ENCODE measurements at places on chromosomes 3 and 15. TPM values are rescaled to one million over a fixed set of nuclear protein-coding genes. Genes with fewer than 3 reads are reported as not detected.

- no peak overlapping the region for H3K4me3 ChIP-seq
- peaks cover 8% of the 10 kb centered on the region for H3K4me1 ChIP-seq
- no peak for DNase-seq
These were observed 227.2 kb upstream of the TBL1XR1 start for GRCh38 chr3:177424521-177424920.

DNA sequence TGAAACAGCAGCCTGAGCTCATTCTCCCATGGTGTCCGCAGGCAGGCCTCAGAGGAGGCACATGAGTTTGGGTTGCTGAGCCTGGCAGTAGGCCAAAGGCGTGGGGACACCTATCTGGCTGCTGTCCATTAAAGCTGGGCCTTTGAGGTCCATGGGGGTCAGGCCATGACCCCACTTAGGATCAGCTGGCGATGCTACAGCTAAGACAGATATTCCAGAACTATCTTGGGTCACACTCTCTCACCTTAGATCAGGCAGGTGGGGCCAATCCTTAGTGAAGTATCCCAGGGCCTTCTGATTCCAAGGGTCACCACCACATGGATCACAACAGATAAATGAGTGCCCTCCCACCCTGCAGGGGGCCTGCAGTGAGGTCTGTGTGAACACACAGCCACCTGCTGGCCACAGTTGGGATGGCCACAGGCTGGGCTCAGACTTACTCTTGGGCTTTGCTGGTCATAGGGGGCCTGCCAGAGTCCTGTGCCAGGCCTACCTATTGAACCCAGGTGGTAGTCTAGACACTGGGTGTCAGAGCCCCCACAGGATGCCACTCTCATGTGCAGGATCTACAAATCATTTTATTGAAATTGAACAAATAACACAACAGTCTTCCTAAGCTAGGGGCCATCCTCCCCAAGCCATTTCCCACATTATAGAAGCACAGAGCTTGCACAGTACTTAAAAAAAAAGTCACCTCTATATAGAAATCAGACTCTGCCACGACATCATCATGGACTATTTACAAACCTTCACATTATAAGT, 2.0 kb upstream of the HYAL2 start:
- no peaks in the 10 kb centered on the region for H3K27me3 ChIP-seq
- peaks cover 12% of the 10 kb centered on the region for H3K36me3 ChIP-seq
- peak; percentile 96 for DNase-seq
- no peak overlapping the region for H3K27ac ChIP-seq

- no peaks in the 10 kb centered on the region for H3K4me1 ChIP-seq
- no peak overlapping the region for H3K4me3 ChIP-seq
- H3K27ac ChIP-seq = no peak overlapping the region
- no peak for DNase-seq
These were observed 42.9 kb downstream of the PLCH1 start for GRCh38 chr3:155701882-155702465.

The SUCNR1 gene
- total RNA-seq = not detected

GRCh38 chr15:53837263-53837662, 77.8 kb upstream of the WDR72 start:
- DNase-seq = no peak
- no peaks in the 10 kb centered on the region for H3K27me3 ChIP-seq
- H3K36me3 ChIP-seq = no peaks in the 10 kb centered on the region

GRCh38 chr15:60370105-60370868, 27.5 kb downstream of the ANXA2 start:
- no peak overlapping the region for H3K4me3 ChIP-seq
- peaks cover 5% of the 10 kb centered on the region for H3K4me1 ChIP-seq
- no peak for DNase-seq
- no peaks in the 10 kb centered on the region for H3K27me3 ChIP-seq
- no peak overlapping the region for H3K27ac ChIP-seq
- H3K36me3 ChIP-seq = no peaks in the 10 kb centered on the region

DNA sequence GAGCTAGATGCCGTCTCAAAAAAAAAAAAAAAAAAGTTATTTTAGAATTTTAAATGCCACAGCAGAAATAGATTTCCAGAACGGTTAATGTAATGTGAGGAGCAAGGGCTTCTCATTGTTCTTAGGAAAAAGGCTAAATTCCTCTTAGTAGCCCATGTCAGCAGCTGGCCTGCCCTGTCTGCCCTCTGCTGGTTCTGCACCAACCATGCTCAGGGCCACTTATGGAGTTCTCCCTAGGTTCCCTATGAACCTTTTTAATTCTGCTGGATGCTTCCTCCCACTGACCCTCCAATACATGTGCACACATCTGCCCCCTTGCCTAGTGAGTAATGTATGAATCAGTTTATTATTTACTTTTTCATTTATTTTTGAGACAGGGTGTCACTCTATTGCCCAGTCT, 32.2 kb upstream of the DPPA4 start:
- DNase-seq = no peak
- H3K4me1 ChIP-seq = no peaks in the 10 kb centered on the region
- no peaks in the 10 kb centered on the region for H3K36me3 ChIP-seq
